ENCODE measurements at places on chromosomes 7 and 10. TPM values are rescaled to one million over a fixed set of nuclear protein-coding genes. Genes with fewer than 3 reads are reported as not detected.

CDK14 gene
- 42.4 TPM for total RNA-seq

FAM25A gene
- total RNA-seq, result not detected

TCERG1L gene
- not detected for total RNA-seq

GATAD1 gene
- 52.0 TPM for total RNA-seq

GRID2IP gene
- not detected for total RNA-seq

PSMG3 gene
- 39.7 TPM for total RNA-seq

NAT16 gene
- total RNA-seq, result not detected

SPDYE6 gene
- total RNA-seq, result not detected

LEP gene
- total RNA-seq, result 712 TPM

ZWINT gene
- 4.2 TPM for total RNA-seq

EBLN1 gene
- not detected for total RNA-seq
